ENCODE measurements at places on chromosomes 4 and X. TPM values are rescaled to one million over a fixed set of nuclear protein-coding genes. Genes with fewer than 3 reads are reported as not detected.

DNA sequence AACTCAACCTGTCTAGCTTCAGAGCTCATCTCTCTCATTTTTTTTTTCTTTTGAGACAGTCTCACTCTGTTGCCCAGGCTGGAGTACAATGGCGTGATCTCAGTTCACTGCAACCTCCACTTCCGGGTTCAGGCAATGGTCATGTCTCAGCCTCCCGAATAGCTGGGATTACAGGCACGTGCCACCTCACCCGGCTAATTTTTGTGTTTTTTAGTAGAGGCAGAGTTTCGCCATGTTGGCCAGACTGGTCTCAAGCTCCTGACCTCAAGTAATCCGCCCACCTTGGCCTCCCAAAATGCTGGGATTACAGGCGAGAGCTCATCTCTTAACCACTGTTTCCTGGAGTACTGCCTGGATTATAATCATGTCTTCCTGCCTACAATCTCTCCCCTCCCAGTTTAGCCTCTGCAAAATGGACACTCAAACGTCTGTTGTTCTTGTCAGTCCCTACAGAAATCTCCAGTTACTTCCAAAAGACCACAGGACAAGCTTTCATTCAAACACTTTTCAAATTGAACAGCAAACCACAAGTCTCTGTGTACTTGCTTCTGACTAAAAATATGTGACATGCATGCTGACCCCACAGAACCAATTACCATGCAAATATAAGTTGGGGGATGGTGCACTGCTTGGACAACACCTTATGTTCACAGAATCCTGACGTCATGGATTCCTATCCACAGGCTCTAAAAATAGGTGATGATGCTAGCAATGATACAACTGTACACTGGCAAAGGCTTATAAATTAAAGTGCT, 137.2 kb downstream of the SH3KBP1 start:
- DNase-seq: no peak

- no peak for DNase-seq
These were observed 746.4 kb upstream of the MAGEB2 start for GRCh38 chrX:29468911-29469494.

The MAGEA3 gene
- not detected for total RNA-seq

DNA sequence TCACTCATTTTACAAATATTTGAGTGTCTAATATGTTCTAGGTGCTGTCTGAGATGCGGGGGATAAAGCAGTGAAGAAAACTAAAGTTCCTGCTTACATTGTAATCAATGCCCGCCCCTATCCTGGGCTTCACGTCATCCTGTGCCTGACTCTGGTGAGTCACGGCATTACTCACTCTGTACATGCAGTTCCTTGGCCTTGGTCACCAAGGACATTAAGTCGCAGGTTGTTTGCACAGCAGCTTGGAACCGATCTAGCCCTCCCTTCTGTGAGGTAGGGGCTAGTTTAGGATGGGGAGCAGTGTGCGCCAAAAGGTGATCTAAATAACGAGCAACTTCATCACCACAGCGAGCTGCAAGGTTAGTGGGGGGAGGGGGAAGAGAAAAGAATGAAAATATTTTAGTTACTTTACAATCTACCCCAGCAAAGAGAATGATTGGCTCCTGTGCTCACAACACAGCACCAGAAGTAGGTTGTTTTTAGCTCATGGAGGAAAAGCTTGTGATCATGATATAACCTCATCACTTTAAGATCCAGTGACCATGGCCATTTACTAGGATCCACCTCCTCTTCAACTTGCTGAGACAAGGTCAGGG, 48.0 kb upstream of the HDAC8 start:
- no peak for DNase-seq

- no peak for DNase-seq
These were observed 198.9 kb upstream of the GEMIN8 start for GRCh38 chrX:14228611-14229010.

DNA sequence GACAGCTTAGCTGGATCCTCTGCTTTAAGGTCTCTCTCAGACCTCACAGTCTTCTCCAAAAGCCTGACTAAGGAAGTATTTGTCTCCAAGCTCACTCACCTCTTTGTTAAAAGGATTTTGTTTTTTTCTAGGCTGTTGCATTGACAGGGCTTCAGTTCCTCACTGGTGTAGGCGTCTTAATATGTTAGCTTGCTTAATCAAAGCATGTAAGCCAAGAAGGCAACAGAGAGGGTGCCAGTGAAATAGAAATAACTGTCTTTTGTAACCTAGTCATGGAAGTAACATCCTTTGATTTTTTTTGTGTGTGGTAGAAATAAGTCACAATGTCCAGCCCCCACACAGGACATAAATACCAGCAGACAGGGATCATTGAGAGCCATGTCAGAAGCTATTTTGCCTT, 58.8 kb downstream of the FIP1L1 start:
- DNase-seq: no peak

The NSG1 gene
- 9.3 TPM for total RNA-seq

The IL2 gene
- not detected for total RNA-seq

The UGT2A1 gene
- 0.26 TPM for total RNA-seq

The GABRG1 gene
- 0.11 TPM for total RNA-seq

- no peak for DNase-seq
These were observed 70.2 kb upstream of the MAP3K15 start for GRCh38 chrX:19585332-19586082.

The MAML3 gene
- total RNA-seq: 4.1 TPM

DNA sequence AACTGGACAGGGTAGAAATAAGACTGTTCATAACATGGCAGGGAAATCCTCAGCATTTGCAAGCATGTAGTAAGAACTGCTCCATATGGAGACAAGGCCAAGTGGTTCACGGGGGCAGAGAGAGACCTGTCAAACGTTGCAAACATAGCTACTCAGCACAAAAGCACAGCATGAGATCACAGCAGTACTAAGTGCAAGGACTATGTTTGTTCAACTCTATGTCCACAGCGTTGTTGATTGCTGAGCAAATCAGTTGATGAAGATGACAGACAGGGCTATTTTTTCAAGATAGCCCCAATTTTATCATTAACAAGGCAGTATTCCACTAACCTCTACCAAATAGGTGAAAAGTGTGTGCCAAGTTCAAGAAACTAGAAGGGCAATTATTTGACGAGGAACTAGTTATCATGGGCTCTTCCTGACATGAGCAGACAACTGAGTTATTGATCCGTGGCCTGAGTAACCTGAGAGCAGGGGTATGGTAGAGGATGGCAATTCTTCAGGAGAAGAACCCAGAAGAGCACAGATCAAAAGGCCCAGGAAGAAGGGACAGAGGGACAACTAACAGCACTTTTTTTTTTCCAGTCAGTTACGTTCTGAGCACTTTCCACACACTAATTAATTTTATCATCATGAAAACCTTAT, 57.4 kb downstream of the SPOCK3 start:
- no peak for DNase-seq

DNA sequence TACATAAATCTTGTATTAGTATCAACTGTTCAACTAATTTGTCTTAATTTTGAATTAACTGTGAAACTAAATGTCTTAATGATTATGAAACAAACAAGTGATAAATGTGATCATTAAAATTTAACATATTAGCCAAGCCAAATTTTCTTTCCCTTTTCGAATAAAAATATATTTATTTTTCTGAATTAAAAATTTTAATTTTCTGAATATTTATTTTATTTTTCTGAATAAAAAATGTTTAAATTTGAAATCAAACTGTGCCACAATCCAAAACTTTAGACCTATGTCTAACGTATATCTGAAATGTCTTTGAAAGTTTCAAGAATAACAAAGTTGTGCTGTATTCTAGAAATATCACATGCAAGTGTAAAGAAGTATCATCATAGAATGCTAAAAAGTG, 4.7 kb downstream of the GABRA2 start:
- DNase-seq: no peak

The PTCHD1 gene
- total RNA-seq: 1.4 TPM

- no peak for DNase-seq
These were observed 56.3 kb upstream of the SPRY1 start for GRCh38 chr4:123340381-123340701.

GRCh38 chr4:137705171-137705783, 173.0 kb upstream of the PCDH18 start:
- no peak for DNase-seq

The ASMT gene
- total RNA-seq: 1.4 TPM

The GABRE gene
- 1.4 TPM for total RNA-seq
